ENCODE measurements at places on chromosomes 12 and 14.

- no peak for DNase-seq
Measured at GRCh38 chr12:661720-662486, 1.3 kb downstream of the NINJ2 start.

DNA sequence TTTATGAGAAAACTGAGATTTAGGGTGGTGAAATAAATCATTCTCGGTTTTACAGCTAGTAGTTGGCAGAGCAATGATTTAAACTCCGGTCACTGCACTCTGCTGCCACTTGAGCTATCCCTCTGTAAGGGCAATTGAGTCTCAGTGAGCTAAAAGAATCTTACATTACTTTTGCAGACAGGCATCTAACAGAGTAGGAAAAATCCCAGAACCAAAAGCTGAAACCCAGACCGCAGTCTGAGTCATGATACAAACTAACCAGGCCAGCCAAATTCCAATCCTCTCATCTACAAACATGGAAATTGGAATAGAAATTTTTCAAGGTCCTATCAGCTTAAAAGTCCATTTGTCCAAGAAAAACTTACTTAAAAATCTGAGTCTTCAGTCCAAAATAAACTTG lies 73.7 kb downstream of the ANKS1B start:
- no peak for DNase-seq

DNA sequence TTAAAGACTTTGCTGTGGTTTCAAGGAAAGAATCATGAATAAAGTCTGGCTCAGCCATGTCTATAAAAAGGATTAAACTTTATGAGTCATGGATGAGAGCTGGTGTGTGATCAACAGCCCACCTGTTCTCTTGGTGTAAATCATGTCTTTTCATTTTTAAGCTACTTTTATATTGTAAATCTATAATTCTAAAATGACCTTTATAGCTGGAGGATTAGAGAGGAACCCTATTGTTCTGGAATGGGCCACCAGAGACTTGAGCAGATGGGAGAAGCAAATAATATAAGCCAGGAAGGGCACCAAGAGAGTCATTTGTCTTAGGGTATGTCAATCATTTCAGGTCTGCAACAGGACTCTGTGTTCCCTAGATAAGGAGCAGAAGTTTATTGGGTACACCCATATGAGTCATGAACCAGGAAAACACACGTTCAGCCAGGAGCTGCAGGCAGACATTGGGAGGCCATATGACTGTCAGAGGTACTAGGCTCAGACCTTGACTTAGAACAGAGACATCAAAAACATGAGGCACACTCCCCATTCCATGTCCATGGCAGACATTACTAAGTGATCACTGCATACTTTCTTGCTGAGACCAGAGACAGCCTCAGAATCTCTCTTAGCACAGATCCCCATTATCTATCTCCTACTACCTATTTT lies 49.3 kb downstream of the NDUFA12 start:
- no peak for DNase-seq

DNA sequence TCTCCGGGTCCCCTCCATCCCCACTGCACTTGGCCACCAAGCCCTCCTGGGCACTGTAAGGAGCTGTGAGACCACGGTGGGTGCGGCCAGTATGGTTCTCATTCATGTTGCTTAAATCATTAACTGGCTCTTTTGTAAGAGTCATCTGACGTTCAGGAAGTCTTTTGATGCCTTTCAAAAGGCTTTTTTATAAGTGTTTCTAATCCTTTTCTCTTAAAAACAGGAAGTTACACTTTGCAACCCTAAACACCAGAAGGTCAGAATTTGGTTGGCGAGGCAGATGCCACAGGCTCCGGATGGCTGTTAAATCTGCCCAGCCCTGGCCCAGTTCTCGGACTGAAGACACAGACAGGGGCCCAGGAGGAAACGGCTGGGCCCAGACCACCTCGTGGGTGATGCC lies 26.1 kb upstream of the DIO3 start:
- DNase-seq, result no peak

- DNase-seq, result no peak
Measured at GRCh38 chr12:13691598-13691997, 289.8 kb downstream of the GRIN2B start.

DNA sequence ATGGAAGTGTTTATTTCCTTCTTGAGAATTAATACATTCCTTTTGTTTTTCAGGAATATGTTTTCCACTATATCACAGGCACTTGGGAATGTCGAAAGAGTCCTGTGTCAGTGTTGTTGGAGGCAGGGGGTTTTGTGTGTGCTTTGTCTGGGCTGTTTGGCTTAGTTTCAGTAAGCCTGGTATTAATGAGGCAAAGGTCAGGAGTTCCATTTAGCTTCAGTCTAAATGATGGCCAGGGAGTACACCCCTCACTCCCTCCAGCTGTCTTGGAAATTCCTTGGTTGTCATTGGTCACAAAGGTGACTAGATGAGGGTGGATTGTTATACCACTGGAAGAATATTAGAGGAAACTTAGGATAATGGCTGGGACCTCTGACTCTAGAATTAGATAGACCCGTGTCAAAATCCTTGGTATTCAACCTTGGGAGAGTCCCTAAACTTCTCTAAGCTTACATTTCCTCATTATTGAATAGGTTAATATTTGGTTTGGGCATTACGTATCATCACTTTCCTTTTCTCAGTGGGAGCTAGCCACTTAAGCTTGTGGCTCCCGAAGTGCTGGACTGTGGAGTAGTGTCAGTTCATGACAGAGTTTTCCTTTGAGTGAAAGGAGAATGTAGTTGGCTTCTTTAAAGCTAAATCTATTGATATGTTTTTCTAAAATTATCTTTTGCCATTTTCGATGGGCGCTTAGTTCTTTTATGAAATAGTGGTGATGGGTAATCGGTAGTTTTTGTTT lies 5.2 kb downstream of the FRS2 start:
- no peak for DNase-seq

DNA sequence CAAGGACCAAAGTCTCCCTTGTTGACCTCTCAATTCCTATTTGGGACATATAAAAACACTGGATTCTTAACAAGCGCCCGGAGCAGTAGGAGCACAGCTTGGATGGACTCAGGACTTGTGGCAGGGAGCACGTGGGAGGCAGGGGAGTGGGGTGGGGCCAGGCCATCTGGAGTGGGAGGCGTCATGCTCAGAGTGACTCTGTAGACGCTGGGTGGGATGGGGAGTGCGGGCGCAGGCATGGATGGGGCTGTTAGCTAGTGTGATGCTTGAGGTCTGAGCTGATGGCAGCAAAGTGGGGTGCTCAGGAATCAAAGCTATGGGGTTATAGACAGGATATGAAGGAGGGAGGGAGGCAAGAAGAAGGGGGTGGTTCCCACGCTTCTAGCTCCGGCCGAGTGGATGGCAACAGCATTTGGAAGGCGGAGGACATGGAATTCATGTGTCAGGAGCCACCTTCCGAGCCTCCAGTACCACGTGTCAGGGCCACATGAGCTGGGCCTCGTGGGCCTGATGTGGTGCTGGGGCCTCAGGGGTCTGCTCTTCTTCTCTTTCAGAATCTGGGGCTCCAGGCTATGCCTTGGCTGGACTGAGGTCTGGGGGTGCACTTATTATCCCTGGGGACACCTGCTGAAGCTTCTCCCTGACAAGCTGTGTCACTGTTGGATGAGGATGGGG lies 26.2 kb downstream of the MEG3 start:
- DNase-seq, result no peak

Measured in omental fat pad (tissue), 4 donors.